ENCODE measurements at places on chromosomes 12 and 14.

DNA sequence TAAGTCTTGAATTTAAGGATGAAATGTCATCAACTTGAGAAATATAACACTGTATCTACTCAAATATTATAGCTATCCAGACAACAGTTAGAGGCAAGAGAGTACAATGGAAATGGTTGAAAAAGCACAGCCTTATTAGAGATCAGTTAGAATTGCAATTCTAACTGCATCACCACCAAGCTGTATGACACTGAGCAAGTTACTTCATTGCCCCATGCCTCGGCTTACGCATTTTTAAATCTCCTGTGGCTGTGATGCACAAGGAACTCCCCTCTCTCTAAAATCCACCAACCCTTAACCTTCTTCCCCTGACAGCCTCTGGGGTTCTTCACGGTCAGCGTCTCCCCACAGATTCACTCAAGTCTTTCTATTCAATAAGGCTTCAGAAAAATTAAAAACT lies 75.1 kb downstream of the MED13L start:
- DNase-seq = no peak

GRCh38 chr14:60565211-60565610 lies 56.3 kb downstream of the SIX6 start:
- no peak for DNase-seq

- no peak for DNase-seq
Measured at GRCh38 chr14:104893435-104894207, 28.6 kb downstream of the CEP170B start.

GRCh38 chr14:94170136-94170535 lies 4.0 kb upstream of the PPP4R4 start:
- DNase-seq = no peak

DNA sequence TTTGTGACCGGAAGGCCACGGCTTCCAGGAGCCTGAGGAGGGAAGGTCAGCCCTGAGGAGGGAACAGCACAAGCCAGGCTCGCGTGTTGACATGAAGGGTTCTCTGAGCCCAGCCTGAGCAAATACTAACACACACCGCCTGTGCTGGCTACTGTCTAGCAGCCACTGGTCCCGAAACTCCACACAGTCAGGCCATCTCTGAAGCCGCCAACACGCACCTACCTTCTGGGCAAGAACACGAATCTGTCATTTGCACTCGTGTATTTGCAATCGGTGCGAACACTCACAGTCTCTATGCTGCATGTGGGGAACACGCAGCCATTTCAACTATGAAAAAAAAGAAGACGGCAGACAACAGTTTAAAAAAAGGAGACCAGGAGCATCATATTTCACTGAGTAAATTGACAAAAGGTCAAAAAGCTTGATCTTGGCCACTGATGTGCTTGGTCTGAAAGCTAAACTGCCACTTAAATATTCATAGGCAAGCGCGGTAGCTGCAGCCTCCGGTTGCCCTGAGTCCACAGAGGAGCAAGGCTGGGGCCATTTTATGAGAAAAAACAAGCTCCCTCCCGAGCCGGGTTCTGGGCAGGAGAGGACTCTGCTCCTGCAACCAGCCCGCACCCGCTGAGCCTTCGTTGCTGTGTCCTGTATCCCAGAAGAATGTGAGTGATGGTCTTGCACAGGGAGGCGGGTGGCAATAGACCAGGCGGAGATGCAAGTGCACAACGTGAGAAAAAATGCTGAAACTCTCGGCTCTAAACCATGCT lies 57.8 kb downstream of the RIMBP2 start:
- DNase-seq = no peak

DNA sequence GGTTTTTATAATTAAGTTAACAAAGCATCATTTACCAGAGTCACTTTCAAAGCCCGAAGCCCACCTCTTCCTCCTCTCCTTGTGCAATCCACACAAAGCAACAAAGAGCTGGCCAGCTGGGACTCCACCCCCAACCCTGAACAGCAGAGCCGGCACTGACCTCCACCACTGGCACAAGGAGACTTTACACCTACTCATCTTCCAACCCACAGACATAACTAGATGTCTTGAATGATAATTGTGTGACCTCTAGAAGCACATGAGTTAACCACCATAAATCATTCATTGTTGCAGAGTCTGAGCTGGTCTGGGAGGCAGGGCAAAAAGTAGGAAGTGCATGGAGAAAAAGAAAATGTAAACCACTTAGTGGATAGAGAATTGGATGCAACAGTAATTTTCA lies 72.2 kb downstream of the ST8SIA1 start:
- no peak for DNase-seq

- DNase-seq = no peak
Measured at GRCh38 chr14:61643555-61643954, 51.8 kb upstream of the HIF1A start.

- no peak for DNase-seq
Measured at GRCh38 chr12:57483466-57483865, 3.8 kb upstream of the ARHGAP9 start.

DNA sequence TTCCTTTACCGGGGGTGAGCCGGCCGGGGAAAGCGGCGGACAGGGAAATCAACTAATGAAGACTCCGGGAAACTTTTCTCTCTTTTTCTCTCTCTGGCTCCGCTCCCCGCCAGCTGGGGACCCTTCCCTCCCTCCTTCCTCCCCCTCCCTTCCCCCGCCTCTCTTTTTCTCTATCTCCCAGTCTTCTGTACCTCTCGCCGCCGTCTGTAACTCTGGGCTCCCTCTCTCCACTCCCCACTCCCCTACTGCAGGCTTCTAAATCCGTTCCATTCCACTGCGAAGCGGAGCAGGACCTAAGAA lies 6.9 kb upstream of the HOXC11 start:
- DNase-seq = no peak

- DNase-seq = no peak
Measured at GRCh38 chr12:127588249-127588648, 678.7 kb upstream of the TMEM132C start.

GRCh38 chr14:104792101-104792884 lies 3.3 kb downstream of the AKT1 start:
- DNase-seq = no peak

DNA sequence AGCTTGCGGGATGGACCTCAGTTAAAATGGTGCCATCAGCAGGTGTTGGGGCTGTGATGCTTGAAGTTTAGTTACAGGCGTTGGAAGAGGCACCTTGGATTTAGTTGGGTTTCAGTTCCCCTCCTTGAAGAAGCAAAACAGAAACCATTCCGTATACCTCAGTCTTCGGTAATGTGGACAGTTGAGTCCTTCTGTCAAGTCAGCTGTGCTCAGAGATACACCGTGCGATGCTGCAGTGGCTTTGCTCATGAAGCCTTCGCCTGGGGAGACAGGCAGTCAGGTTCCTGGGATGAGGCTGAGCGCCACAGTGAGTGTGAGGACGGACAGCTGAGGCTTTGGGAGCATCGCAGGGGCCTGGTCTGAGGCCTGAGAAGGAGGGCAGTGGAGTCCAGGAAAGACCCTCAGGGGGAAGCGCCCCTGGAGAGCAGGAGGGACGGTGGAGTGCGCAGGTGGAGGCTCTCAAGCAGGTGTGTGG lies 7.4 kb downstream of the RAN start:
- no peak for DNase-seq

GRCh38 chr12:50784501-50784900 lies 20.6 kb downstream of the ATF1 start:
- no peak for DNase-seq

- no peak for DNase-seq
Measured at GRCh38 chr14:99202516-99202915, 69.5 kb downstream of the BCL11B start.

- no peak for DNase-seq
Measured at GRCh38 chr12:110426406-110426805, 22.9 kb upstream of the ANAPC7 start.

GRCh38 chr12:4910502-4911315 lies 1.0 kb downstream of the KCNA1 start:
- no peak for DNase-seq

DNA sequence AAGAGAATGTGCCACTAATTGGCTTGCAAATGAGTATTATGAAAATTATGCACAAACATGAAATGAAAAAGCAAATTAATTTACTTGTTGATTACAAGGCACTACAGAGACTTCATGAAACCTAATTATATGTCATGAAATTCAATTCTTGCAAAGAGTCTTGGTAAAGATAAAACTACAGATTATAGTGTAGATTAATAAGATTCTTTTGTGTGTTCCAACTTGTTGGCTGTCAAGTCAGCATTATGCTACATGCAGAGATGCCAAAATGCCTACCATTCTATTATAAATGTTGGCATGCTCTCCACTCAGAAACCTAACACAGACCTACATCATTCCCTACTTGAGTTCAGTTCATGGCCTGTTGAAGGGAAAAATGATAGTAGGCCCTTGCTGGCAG lies 97.2 kb upstream of the KITLG start:
- DNase-seq = no peak

- DNase-seq = no peak
Measured at GRCh38 chr12:116642683-116643082, 83.5 kb downstream of the MAP1LC3B2 start.

- DNase-seq = no peak
Measured at GRCh38 chr14:102805371-102805891, 28.2 kb downstream of the TRAF3 start.

- no peak for DNase-seq
Measured at GRCh38 chr14:80077262-80077661, 134.0 kb downstream of the DIO2 start.

- DNase-seq = no peak
Measured at GRCh38 chr12:106585521-106586277, 2.9 kb downstream of the RFX4 start.

- no peak for DNase-seq
Measured at GRCh38 chr12:130925666-130926015, 28.1 kb upstream of the ADGRD1 start.

GRCh38 chr14:104659764-104660523 lies 29.5 kb upstream of the INF2 start:
- DNase-seq = no peak

DNA sequence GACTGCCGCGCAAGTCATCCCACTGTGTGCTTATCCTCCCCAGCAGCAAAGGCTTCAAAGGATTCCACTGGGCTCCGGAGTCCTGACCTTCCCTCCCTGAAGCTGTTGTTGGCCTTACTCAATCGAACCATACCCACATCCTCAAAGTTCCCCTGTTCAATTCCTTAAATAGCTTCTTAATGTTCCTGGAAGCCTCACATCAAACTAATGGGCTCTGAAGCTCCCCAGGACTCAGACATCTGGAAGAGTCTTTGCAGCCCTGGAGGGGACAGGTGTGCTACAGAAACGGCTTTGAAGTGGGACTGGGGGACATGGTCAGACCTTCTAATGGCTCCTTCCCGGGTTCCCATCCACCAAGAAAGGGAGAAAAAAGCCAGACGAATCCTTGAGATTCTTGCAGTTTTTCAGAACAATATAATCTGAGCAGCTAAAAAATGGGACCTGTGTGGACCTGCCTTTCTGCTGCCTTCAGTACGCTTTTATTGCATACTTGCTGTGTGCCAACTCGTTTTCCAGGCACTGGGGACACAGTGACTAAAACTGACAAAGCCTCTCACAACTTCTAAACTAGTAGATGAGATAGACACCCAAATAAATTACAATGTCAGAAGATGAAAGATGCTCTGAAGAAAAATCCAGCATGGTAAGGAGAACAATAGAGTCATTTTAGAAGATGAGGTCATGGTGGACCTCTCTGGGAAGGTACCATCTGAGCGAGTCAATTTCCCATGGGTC lies 204.5 kb downstream of the MON2 start:
- DNase-seq = no peak

GRCh38 chr12:94831081-94831751 lies 172.3 kb downstream of the NDUFA12 start:
- DNase-seq = no peak

- no peak for DNase-seq
Measured at GRCh38 chr12:28517101-28517500, 326.8 kb downstream of the CCDC91 start.

- no peak for DNase-seq
Measured at GRCh38 chr12:104012331-104012730, 37.7 kb downstream of the GLT8D2 start.

GRCh38 chr12:6643569-6644256 lies 3.5 kb downstream of the ACRBP start:
- no peak for DNase-seq

GRCh38 chr14:32345311-32345791 lies 16.3 kb downstream of the AKAP6 start:
- no peak for DNase-seq

- no peak for DNase-seq
Measured at GRCh38 chr12:49674318-49674981, 32.8 kb downstream of the FMNL3 start.

GRCh38 chr12:15146585-15146984 lies 74.6 kb downstream of the RERG start:
- DNase-seq = no peak

DNA sequence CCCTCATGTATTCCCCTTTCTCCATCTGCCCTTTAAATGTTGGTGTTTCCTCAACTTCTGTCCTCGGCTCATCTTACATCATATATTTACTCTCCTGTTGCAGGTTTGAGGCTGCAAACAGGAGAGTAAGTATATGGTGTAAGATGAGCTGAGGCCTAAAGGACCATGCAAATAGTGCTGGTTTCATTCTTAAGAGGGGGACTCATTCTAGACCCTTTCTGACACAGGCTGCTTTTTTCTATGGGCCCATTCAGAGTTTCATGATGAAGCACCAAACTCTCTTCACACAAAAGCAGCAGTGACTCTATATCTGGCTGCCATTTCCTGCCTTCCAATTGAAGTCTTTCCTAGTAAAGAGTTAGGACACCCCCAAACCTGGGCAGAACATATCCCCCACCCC lies 218.5 kb downstream of the PHLDA1 start:
- DNase-seq = no peak

DNA sequence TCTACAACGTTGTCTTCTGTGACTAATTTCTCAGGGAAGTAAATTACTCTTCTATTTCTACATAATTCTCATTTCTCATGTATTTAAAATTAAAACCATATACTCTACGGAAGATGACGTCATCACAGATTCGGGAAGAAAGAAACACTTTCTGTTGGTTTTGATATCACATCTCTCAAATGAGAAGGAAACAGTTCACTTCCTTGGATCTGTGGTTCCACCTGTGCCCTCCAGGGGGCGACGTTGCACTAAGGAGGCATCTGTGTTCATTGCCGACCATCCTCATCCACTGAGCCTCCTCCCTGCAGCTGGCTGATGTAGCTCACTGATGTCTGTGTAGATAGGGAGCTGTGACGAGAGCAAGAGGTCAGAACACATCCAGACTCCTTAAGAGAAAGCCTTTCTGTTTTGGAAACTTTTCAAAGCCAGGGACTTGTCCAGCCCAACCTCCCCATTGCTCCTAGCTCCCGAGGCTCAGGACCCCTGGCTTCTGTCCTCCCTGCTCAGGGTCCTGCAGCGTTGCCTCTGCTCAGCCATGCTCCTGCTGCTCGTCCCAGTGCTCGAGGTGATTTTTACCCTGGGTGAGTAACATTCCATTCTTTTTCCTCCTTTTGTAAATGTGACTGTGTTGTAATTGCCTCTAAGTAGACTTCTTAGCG lies 172.7 kb upstream of the OR4E1 start:
- no peak for DNase-seq

GRCh38 chr12:48986720-48987291 lies 8.7 kb downstream of the WNT1 start:
- no peak for DNase-seq

DNA sequence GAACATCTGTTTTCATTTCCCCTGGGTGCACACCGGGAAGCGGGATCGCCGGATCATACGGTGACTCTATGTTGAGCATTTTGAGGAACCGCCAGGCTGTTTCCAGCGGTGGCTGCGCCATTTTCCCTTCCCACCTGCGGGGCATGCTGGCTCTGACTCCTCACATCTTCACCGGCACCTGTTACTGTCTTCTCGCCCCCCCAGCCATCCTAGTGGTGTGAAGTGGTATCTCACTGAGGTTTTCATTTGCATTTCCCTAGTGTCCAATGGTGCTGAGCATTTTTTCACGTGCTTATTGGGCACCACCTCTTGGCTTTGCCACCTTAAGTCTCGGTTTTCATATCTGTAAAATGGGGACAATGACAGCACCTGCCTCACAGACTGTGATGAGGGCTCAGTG lies 44.1 kb upstream of the EML1 start:
- no peak for DNase-seq
